ENCODE measurements at places on chromosomes 7 and 10.
A peak's percentile ranks its signal among the peaks of the same experiment; 100 is the strongest.

GRCh38 chr7:47779341-47779771 is 168.9 kb downstream of the PKD1L1 start:
- DNase-seq = no peak

- peak; percentile 81 for DNase-seq
Observed at GRCh38 chr7:144834641-144835144, 1.2 kb downstream of the TPK1 start.

GRCh38 chr10:78401624-78402367 is 368.1 kb downstream of the RPS24 start:
- no peak for DNase-seq

DNA sequence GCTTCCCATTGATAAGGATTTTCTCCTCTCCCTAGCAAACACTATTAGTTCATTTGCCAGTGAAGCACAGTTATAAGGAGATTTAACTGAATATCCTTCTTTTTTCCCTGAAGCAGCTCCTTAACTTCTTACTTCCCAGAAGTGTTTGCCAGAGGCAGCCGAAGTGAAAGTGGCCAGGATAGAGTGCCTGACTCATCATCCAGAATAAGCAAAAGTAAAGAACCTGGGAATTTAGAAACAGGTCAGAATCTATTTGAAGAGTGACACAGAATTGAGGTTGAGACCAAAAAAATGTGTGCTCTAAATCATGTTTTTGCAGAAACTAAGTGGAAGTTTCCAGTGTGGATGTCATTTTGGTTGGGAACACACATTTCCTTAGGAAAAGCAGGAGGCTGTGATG is 249.6 kb upstream of the VWC2 start:
- no peak for DNase-seq

DNA sequence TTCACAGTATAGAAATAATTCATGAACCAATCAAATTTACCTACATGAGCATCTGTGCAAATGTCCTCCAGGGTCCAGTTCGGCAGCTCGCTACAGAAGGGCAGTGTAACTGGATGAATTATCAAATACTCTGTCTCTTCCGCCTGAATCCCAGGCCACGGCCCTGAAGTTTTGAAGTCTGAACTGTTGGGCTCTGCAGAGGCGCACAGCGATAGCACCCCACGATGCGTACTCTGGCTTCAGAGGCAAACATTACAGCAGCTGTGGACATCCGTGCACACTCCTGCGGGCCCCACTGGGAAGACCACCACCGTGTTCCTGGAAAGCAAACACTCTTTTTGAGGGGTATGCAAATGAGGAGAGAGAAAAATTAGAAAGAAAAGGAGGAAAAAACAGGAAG is 259.8 kb upstream of the TCERG1L start:
- DNase-seq = no peak

GRCh38 chr7:50394315-50394714 is 55.8 kb downstream of the FIGNL1 start:
- DNase-seq = no peak

- no peak for DNase-seq
Observed at GRCh38 chr10:633279-634245, 55.9 kb downstream of the DIP2C start.

GRCh38 chr7:140928491-140929309 is 4.0 kb upstream of the BRAF start:
- no peak for DNase-seq

DNA sequence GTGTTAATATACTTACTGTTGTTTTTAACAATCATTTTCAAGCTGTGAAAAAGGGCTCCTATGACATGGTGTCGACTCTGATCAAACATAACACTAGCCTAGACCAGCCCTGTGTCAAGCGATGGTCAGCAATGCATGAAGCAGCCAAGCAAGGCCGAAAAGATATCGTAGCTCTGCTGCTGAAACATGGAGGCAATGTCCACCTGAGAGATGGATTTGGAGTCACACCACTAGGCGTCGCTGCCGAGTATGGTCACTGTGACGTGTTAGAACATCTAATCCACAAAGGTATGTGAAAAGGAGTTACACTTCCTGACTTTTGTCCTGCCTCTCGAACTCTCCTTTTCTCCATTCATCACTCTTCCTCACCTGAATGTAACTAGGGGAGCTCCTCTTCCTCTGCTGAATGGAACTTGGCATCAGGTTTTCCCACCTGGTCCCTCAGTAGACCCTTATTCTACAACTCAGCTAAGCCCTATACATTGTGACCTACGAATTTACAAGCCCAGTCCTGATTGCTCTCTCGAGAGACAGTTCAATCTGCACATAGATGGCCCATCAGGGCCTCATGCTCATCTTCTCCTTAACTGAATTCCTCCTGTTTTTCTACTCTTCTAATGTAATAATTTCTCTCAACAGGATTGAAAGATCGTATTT is 23.0 kb downstream of the ASB15 start:
- DNase-seq = peak; percentile 67

- DNase-seq = no peak
Observed at GRCh38 chr7:151860771-151861170, 16.1 kb downstream of the PRKAG2 start.

- DNase-seq = peak; percentile 22
Observed at GRCh38 chr7:51230723-51231122, 85.9 kb downstream of the COBL start.

- no peak for DNase-seq
Observed at GRCh38 chr7:17516771-17517170, 218.3 kb downstream of the AHR start.

DNA sequence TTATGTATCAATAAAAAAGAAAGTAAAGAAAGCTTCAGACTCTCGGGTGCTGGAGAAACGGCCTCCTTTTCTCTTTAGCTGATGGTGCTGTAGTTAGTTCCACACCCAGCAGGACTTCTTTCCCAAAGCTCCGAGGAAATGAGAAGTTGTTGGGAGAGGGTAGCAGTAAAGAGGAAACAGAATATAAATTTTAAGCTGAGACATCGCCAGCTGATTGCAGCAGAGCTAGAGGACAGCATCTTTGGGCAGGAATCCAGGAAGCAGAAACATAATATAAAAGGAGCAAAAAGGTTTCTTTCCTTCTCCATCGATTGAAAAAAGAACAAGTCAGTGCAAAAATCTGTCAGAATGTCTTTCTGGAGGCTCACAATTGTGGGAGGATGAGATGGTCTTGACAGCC is 616.9 kb upstream of the FOXK1 start:
- no peak for DNase-seq

DNA sequence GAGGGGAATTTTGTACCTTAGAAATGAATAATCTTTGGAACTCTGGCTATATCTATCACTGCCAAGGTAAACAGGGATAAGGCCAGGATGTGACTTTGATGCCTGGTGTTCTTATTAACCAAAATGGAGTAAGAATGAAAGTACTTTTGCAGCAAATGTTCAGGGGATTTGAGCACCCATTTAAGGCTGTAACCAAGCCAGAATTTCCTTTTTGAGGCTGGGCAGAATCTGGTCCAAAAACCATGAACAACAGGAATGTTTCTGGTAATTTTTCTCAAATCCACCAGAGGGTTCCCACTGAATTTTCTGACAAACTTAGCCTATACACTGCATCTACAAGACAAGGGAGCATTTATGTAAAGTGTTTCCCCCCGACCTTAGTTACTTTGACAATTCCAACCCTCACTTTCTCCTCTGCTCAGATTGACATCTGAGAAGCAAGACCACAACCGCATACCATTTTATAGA is 120.6 kb downstream of the BAMBI start:
- DNase-seq = peak; percentile 26

DNA sequence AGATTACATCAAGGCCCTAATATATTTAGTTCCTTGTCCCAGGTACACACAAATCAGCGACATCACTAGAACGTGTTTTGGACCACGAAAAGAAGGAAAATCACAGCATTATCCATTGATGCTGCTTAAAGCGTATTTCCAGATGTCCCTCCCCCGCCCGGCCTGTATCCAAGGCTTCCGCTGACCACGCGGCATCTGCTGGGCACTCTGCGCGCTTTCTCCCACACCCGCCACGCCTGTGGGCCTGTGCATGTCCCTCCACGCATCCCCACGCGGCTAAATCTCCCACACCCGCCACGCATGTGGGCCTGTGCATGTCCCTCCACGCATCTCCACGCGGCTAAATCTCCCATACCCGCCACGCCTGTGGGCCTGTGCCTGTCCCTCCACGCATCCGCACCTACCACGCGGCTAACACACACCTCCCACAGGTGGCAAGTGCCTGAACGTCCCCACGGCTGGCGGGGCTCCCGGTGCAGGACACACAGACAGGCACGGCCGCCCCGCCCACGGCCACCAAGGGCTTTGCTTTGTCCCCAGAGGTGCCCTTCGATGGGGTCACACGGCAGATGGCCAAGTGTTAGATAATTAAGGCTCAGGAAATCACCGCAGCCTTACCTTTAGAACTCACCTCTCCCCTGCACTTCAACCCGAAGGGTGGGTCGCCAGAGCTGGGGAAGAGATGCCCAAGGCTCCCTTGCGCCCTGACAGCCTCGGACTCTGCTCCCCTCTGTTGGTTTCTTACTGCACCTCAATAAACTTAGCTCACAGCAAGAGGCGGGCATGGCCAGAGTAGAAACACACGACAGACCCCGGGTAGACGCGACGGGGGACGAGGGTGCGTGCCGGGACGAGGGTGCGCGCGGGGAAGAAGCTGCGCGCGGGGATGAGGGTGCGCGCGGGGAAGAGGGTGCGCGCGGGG is 49.5 kb downstream of the DIP2C start:
- no peak for DNase-seq

DNA sequence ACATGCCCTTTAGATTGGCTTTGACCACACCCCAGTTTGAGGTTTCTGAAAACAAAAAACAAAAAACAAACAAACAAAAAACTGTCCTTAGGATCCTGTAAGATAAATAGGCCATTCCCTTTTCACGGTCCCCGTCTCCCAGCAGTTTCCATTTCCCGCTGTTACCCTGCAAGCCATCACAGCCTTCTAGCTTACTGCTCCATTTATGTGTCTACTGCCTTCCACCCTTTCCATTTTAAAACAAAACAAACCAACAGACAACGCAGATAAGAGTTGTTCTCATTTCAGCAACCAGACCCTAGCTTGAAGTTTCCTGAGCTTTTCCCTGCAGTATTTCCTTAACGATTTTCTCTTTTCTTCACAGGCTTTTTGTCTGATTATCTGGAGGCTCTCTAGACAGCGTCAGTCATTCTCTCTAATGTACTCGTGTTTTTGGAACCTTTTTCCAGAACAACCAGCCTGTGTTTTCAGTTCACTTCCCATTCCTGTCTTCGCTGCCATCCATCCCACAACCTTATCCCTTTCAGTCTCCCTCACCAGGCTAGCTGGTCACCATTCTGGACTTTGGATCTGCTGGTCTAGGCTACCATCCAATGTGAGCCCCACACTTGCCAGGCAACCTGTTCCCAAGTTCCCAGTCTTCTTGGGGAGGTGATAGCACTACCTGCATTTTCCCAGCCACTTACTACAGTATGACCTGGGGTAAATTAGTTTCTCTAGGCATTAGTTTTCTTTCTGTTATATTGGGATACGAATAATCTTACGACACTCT is 317.3 kb upstream of the FZD1 start:
- no peak for DNase-seq

DNA sequence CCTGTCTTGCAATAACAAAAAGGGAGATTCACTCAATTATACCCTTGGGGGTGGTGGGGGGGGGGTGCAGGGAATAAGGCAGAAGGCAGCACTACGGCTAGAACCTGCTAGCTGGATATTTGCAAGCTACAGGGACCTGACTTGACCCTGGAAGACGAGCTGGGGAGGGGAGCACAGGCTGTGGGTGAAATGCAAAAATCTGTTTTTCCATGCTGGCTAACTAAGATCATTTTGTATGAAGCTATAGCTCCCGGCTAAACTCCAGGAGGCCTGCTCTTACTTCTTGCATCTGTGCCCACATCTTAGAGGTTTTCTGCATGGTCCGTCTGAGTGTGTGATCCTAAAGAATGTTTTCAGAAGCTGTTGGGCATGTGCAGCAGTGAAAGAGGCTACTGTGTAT is 106.6 kb downstream of the EBLN1 start:
- no peak for DNase-seq

- DNase-seq = no peak
Observed at GRCh38 chr10:52774600-52775106, 2.1 kb upstream of the MBL2 start.

- no peak for DNase-seq
Observed at GRCh38 chr7:137829337-137829992, 17.3 kb downstream of the DGKI start.

GRCh38 chr7:10802526-10802925 is 171.1 kb upstream of the PHF14 start:
- no peak for DNase-seq

DNA sequence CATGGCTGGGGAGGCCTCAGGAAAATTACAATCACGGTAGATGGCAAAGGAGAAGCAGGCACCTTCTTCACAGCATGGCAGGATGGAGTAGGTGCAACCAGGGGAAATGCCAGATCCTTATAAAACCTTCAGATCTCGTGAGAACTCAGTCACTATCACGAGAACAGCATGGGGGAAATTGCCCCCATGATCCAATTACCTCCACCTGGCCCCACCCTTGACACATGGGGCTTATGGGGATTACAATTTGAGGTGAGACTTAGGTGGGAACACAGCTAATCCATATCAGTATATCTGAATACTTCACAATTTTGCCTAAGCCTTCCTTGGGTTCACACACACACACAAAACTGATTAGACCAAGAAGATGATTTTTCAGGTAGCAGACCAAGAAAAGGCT is 145.1 kb upstream of the COL1A2 start:
- no peak for DNase-seq

DNA sequence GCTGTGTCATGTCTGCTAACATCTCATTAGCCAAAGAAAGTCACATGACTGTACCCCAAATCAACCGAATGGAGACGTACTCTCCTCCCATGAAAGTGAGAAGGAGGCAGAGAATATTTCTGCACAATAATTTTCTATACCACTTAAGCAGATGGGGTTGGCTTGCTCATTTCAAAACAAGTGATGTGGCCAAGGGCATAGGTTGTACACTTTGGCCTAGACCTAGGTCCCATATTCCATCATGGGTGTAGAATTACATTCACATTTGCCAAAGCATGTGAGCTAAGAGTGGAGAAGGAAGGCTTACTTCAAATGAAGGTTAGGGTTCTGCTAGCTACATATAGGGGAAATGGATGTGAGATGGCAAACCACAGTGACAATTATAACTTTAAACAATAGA is 83.0 kb downstream of the ZNF365 start:
- no peak for DNase-seq

GRCh38 chr7:100175296-100175935 is 1.8 kb downstream of the GPC2 start:
- DNase-seq = no peak

DNA sequence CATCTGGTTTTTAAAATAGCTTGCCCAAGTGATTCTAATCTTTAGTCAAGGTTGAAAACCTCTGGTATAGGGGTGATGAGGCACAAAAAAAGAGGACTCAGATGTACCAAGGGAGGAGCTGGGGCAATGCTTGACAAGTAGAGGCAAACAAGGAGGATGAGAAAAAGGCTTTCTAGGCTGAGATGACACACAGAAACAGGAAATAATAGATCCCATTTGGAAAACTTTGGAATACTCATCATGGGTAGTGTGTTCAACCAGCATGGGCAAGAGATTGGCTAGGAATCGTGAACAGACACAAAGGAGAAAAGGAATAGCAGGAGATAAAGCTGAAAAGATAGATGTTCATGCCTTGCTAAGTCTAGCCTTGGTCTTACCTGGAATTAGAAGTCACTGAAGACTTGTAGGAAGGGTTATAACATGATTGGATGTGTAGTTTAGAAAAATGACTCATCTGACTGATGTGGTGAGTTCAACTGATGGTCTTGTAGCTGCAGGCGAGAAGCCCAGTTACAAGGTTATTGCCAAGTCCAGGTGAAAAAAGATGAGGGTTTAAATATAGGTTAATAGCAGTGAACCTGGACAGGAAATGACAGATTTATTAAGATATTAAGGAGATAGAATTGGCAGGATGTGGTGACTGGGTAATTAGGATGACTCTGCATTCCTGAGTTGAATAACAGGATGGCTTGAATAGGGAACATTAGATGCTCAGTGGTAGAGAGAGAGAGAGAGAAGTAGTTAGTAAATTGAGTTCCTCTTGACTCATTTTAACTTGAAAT is 214.0 kb upstream of the LRGUK start:
- no peak for DNase-seq
